Stimulated activated CD4-positive, alpha-beta T cell treated with anti-CD3 and anti-CD28 coated beads, Interleukin-15, amount 100 ng/mL, for 48 hours (primary cell): ENCODE measurements at places on chromosomes 7 and 10.

GRCh38 chr10:110923856-110924493 lies 4.6 kb downstream of the SHOC2 start:
- DNase-seq, result no peak

DNA sequence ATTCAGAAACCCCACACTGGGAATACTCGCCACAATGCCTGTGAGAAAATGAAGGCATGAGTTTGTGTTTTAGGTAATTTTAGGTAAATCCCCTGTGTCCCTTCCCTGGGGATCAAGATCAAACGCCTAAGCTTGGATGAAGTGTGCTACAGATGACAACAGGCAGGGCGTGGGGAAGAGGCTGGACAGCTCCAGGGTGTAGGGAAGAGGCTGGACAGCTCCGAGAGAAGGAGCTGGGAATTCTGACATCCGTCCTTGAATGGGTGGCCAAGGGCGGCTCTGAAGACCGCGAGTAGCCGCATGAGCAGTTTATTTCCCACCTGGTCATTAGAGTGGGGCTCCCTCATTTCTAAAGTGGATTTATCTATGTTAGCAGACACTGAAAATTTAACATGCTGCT lies 109.7 kb downstream of the RAMP3 start:
- DNase-seq, result no peak

DNA sequence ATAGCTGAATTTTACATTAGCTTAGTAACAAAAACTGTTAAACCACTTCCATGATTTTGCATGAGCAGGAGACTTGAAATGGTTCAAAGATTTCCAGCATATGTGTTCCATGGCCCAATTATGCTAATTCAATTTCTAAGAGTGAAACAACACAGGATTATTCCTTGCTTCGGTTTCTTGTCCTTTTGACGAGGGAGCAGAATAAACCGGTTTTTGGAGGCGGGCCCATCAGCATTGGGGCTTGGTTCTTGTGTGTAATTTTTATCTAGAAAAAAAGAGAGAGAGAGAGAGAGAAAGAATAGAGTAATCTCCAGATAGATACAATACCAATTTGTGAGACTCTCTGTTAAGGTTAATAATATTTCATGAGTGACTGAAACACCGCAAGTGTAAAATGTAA lies 159.5 kb upstream of the ETV1 start:
- DNase-seq, result no peak

DNA sequence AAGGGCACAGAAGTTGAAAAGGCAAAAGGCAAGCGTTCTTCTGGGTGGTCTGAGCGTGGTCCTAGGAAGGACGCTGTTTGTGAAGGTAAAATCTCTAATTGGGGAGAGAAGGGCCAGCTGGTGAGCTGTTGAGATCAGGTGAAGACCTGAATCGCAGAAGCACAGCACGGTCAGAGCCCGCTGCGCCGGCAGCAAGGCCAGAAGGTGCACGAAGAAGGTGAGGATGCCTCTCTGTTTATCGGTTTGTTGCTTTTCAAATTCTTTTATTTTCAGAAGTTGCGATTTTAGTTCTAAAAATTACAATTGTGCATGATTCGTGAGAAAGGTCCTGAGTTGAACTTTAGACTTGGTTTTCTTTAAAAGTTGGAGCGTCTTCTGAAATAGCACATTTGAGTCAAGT lies 247.8 kb upstream of the FOXK1 start:
- DNase-seq, result no peak

DNA sequence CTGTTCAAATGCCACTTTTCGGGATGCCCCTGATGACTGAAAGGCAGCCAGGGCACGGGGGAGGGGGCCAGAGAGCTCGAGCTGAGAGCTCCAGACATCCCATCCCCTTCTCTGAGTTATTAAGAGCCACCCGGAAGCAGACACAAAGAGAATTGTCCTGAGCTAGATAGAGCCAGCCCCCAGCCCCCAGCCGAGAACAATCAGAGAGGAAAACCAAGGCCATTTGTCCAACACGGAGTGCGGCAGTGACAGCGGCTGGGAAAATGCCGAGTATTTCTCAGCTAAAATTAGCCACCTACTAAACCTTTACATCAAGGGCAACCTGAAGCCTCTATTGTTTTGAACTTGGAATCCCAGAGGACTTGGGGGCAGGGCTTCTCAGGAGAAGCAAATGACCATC lies 51.0 kb downstream of the UNC5B start:
- no peak for DNase-seq

GRCh38 chr7:156002362-156003066 lies 190.3 kb upstream of the SHH start:
- DNase-seq, result no peak

GRCh38 chr10:68981074-68981473 lies 7.5 kb upstream of the KIFBP start:
- DNase-seq, result no peak

- no peak for DNase-seq
Measured at GRCh38 chr7:126411032-126411820, 841.5 kb downstream of the GRM8 start.

DNA sequence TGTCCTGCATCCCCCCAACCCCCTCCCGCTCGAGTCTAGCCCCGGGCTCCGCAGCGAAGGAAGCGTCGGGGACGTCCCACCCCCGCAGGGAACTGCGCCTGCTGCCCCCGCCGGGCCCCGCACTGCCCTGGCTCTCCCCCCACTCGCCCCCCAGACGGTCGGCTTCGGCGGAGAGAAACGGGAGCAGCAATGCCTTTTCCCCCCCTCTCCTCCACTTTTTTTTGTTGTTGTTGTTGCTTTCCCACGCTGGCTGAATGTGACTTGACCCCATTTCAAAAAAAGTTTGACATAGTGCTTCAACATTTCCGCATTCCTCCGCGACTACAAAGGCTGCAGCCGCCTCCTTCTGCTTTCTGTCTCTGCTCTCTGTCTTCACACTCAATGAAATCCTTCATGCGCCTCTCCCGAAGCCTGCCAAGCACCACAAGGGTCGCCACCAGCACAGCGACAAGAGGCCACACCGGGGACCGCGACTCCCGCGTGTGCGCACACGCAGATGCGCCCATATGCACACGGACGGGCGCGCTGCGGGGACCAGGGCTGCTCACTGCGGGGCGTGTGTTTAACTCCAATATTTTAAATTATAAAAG lies 1.0 kb downstream of the CDK6 start:
- DNase-seq, result peak; percentile 24

DNA sequence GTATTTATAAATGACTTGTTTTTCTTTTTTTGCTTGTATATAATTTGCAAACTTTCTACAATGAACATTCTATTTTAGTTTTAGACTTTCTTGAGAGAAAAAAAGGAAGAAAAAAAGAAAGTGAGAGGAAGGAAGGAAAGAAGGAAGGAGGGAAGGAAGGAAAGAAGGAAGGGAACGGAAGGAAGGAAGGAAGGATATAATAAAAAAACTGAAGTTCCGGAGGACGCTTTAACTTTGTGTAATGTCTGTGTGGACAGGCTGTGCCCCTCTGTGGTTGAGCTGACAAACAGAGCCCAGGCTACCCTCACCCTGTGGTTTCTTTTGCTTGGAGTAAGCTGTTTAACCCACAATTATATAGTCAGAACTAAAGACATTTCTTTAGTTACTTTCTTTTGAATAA lies 108.7 kb downstream of the SEMA3D start:
- DNase-seq, result no peak

GRCh38 chr7:105079348-105079747 lies 65.3 kb downstream of the KMT2E start:
- DNase-seq, result no peak

DNA sequence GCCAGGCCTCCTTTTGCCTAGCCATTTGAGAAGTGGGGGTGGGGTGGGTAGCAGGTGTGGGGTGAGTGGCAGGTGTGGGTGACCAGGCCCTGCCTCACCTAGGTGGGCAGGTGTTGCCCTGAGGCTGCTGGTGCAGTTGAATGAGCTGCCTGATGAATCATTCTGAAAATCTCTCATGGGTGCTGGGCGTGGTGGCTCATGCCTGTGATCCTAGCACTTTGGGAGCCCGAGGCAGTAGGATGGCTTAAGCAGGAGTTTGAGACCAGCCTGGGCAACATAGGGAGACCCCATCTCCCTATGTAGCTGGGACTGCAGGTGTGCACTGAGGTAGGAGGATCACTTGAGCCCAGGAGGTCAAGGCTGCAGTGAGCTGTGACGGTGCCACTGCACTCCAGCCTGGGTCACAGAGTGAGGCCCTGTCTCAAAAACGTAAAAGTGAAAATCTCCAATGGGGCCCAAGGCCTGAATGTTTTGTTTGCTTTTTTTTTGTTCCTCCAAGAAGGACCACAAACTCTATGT lies 17.7 kb downstream of the TSPAN14 start:
- DNase-seq, result peak; percentile 53
